ENCODE measurements at places on chromosomes 7 and 10. TPM values are rescaled to one million over a fixed set of nuclear protein-coding genes. Genes with fewer than 3 reads are reported as not detected.

DNA sequence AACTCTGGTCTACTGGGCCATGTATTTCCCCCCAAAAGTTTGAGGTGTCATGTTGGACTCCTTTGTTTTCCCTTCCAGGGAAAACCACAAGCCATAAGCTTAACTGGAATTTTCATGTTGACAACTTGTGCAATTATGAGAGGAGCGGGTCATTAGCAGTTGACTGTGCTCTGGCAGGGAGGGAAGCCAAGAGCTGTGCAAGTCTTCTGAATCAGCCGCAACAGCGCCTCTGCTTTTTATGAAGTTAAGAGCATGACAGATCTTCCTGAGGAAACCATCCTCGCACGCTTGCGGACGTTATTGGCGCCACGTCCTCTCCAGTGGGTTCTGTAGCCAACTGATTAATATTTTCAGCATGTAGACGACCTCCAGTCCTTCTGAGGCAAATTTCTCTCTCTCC, 148.7 kb upstream of the MKI67 start:
- DNase-seq, result no peak

DNA sequence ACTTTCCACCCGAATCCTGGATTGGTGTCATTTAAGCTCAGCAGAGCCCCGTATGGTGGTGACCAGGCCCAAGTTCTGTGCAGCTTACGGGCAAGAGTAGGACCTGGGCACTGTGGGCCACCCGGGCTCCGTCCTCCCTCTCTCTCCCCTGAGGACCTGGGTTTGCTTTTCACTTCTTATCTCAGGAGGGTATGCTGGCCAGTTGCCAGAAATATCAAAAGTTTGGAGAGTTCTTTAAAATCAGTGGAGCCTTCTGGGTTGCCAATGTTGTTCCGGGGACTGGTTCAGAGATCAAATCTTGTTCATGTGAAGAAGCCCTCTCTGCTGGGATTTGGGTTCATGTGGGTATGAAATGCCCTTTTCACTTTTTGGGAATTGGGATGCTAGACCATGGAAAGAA, 145.4 kb downstream of the GRK5 start:
- no peak for DNase-seq

- DNase-seq, result no peak
Observed at GRCh38 chr7:27952456-27953285, 212.7 kb downstream of the TAX1BP1 start.

GRCh38 chr7:96674565-96674964, 35.1 kb downstream of the SEM1 start:
- no peak for DNase-seq

DNA sequence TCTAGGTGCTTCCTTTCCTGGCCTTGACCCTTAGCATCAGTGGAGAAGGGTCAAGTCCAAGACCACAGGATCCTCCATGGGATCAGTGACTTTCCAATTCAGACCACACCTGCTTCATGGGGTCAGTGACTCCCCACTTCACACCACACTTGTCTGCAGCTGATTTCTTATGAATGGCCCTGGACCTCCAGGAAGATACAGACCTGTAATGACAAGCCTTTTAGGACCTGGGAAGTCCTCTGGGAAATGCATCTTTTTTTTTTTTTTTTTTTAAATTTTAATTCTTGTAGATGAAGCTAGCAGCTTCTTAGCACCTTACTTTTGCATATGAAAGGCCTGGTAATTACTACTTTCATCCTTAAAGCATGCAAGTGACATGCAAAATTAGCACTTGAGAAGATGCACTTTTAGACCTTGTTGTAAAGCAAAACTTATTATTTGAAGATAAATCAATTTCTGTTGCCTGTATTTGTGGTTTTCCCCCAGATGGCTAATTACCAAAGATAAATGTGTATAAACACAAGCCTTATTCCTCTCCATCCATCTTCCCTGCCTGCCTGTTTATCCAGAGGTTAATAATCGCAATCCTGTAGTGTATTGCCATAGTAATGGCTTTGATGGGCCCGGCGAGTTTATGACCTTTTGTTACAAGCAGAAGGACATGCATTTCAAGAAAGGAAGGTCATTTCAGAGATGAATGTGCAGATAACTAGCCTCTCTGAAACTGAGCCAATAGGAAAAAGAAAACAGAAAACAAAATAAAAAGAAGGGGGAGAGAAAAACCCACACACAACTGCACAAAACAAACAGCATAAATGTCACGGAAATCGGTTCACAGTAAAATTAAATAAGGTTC, 1018.7 kb downstream of the TYW1 start:
- DNase-seq, result no peak

GRCh38 chr7:105920766-105921165, 42.3 kb upstream of the CDHR3 start:
- no peak for DNase-seq

DNA sequence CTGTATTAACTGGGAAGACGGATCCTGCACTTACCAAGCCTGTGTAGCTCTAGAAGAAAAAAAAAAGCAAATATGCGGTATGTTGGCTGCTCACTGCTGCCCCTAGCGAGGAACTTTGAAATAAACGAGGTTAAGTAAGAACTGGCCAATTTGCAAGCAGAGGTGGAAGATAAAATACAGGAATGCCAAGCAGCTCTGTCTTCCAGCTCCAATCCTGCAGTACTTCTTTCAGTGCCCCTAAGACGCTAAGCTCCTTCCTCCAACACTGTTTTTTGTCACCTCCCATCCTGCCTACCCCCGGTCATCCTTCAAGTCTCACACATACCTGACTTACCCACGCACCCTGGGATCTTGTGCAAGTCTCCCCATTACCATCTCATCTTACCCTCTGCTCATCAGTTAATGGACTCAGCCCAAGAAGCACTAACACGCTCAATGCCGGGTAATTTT, 809 bp downstream of the C10orf143 start:
- peak; percentile 72 for DNase-seq

DNA sequence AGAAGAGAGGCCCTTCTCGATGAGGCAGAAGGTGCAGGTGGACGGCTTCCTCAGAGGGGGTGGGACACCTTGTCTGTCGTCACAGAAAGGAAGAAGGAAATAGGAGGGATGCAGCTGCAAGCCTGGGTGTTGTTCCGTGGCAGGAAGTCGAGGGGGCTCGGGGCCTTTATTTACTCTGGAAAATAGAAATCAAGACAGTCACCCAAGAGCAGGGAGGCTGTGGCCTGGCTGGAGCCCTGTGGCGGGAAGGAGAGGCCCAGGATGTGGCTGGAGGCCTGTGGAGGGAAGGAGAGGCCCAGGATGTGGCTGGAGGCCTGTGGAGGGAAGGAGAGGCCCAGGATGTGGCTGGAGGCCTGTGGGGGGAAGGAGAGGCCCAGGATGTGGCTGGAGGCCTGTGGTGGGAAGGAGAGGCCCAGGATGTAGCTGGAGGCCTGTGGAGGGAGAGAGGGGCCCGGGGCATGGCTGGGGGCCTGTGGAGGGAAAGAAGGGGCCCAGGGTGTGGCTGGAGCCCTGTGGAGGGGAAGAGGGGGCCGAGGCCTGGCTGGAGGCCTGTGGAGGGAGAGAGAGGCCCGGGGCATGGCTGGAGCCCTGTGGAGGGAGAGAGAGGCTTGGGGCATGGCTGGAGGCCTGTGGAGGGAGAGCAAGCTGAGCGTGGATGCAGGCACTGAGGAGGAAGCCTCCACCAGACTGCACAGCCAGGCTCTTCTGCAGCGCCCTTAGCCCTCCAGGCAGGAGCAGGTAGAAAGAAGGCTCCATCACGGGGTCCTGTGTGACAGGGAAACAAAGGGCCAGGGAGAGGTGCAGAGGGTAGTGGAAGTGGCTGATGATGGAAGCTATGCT, 97.3 kb upstream of the SFMBT2 start:
- no peak for DNase-seq

PRKCQ gene
- 2.1 TPM for total RNA-seq

TMEM213 gene
- not detected for total RNA-seq

GIMAP4 gene
- total RNA-seq, result not detected

PRR15 gene
- 2.1 TPM for total RNA-seq

C10orf143 gene
- 0.26 TPM for total RNA-seq

EIF5AL1 gene
- total RNA-seq, result 0.26 TPM

Data from bronchial epithelial cell (primary cell).